Endodermal cell (in vitro differentiated cells): ENCODE measurements at places on chromosomes 1 and 21. TPM values are rescaled to one million over a fixed set of nuclear protein-coding genes. Genes with fewer than 3 reads are reported as not detected.

C1orf105 gene
- total RNA-seq: not detected in 2 replicates

- no peaks in the 10 kb centered on the region for H3K27me3 ChIP-seq
- DNase-seq: no peak
- H3K4me3 ChIP-seq: no peak overlapping the region
- H3K27ac ChIP-seq: no peak overlapping the region
- H3K36me3 ChIP-seq: peaks cover 4% of the 10 kb centered on the region
- no peaks in the 10 kb centered on the region for H3K4me1 ChIP-seq
These were observed 15.3 kb downstream of the BEND5 start for GRCh38 chr1:48761411-48761810.

GRCh38 chr1:196873385-196873784 is 14.5 kb upstream of the CFHR4 start:
- H3K27ac ChIP-seq: no peak overlapping the region
- DNase-seq: no peak

- no peaks in the 10 kb centered on the region for H3K36me3 ChIP-seq
- H3K4me1 ChIP-seq: no peaks in the 10 kb centered on the region
- no peak overlapping the region for H3K4me3 ChIP-seq
- H3K27ac ChIP-seq: no peak overlapping the region
- H3K27me3 ChIP-seq: no peaks in the 10 kb centered on the region
These were observed 604.7 kb downstream of the PTPRC start for GRCh38 chr1:199243423-199244061.

DNA sequence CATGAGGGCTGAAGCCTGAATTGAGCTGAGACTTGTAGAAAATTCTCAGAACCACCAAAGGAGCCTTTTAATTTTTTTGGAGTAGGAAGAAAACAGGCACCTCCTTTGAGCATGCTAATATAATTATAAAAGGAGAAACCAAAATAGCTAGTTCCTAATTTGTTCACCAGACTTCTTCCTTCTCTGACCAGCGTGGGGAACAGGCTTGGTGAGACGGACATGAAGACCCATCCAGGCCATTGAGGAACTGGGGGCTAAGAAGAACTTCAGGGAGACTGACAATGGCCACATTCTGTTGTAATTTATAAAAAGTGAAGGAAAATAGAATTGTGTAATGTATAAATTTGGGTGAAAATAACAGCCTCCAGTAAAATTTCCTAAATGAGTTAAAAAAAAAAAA is 62.6 kb downstream of the MAN1C1 start:
- DNase-seq: no peak
- no peaks in the 10 kb centered on the region for H3K4me1 ChIP-seq
- no peaks in the 10 kb centered on the region for H3K36me3 ChIP-seq
- no peaks in the 10 kb centered on the region for H3K27me3 ChIP-seq

DNA sequence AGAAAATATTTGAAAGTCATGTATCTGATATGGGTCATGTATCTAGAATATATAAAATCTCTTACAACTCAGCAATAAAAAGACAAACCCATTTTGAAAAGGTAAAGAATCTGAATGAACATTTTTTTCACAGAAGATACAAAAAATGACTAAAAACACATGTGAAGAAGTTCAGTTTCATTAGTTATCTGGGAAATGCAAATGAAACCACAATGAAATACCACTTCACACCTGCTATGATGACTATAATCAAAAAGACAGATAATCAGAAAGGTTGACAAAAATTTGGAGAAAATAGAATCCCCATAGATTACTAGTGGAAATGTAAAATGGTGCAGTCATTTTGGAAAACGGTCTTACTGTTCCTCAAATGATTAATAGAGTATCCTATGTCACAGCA is 631.0 kb downstream of the MRPL39 start:
- no peaks in the 10 kb centered on the region for H3K27me3 ChIP-seq
- no peak overlapping the region for H3K4me3 ChIP-seq

DNA sequence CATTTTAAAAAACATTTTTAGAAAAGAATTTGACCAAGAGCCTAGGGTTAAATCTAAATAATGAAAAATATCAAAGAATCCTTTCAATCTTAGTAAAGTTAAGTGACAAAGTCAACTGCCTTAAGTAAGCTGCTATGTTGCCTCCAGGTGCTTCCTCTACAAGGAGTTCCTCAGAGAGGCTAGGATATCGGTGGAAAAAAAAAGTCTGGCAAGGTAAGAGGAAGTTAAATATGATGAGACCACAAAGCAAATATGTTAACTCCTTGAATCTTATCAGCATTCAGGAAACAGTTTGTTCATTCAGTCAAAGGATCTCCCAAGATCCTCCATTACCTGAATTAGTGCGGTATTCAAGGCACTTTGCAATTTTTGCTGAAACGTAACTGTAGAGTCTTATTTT is 563.5 kb downstream of the PTPRC start:
- no peaks in the 10 kb centered on the region for H3K4me1 ChIP-seq
- no peaks in the 10 kb centered on the region for H3K27me3 ChIP-seq
- no peak overlapping the region for H3K4me3 ChIP-seq
- no peak for DNase-seq

- no peaks in the 10 kb centered on the region for H3K27me3 ChIP-seq
- H3K4me3 ChIP-seq: no peak overlapping the region
- peaks cover under 1% of the 10 kb centered on the region for H3K4me1 ChIP-seq
- no peak for DNase-seq
These were observed 46.6 kb downstream of the LYST start for GRCh38 chr1:235820061-235820460.

- H3K36me3 ChIP-seq: peaks cover 19% of the 10 kb centered on the region
- DNase-seq: peak; percentile 65
- H3K4me1 ChIP-seq: no peaks in the 10 kb centered on the region
- H3K4me3 ChIP-seq: no peak overlapping the region
- no peak overlapping the region for H3K27ac ChIP-seq
These were observed 7.6 kb upstream of the INPP5B start for GRCh38 chr1:37954316-37954971.

DNA sequence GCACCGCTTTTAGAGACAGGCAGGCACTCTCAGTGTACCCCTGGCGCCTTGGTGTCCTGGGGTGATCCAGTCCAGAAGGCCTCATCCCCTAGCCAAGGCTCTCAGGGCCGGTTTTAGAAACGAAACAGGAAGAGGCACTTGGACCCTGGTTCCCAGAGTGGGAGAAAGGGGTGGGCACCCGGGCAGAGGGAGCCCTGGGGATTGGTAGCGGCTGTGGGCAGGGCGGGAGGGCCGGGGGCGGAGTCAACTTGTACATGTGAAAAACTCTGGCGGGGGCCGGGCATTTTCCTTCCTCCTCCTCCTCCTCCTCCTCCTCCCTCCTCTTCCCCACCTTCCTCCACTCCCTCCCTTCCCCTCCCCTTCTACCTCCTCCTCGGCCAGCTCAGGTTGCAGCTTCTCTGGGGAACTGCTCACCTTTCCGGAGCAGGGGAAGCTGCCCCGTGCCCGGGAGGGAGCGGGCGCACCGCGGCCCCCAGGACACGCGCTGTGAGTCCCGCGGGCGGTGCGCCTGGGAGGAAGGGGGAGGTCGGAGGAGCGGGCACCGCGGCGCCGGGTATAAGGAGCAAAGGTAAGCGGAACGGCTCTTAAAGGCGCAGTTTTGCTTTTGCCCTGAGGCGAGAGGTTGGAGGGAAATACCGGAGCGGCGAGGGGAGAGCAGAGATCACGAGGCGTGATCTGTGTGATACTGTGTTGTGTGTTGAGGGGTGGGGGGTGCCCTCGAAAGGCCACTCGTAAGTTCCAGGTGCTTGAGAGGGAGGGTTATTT is at the start of gene CDK18:
Gene CDK18, plus strand, starts transcription at position 359 of the 765 bp plus-strand sequence. CDS start 18,499 bp downstream, outside the sequence.
- H3K27ac ChIP-seq: no peak within 1 kb of the TSS
- H3K27me3 ChIP-seq: no peaks in the 10 kb centered on the region
- H3K4me1 ChIP-seq: peaks cover 33% of the 10 kb centered on the region
- no peaks in the 10 kb centered on the region for H3K36me3 ChIP-seq
- H3K4me3 ChIP-seq: peak within 1 kb of the TSS; percentile 89
- peak; percentile 96 for DNase-seq

GRCh38 chr1:3683992-3684391 is 31.7 kb downstream of the TP73 start:
- H3K4me3 ChIP-seq: no peak overlapping the region
- H3K36me3 ChIP-seq: no peaks in the 10 kb centered on the region
- DNase-seq: peak; percentile 93
- H3K27ac ChIP-seq: no peak overlapping the region
- H3K4me1 ChIP-seq: no peaks in the 10 kb centered on the region
- peaks cover 22% of the 10 kb centered on the region for H3K27me3 ChIP-seq

DNA sequence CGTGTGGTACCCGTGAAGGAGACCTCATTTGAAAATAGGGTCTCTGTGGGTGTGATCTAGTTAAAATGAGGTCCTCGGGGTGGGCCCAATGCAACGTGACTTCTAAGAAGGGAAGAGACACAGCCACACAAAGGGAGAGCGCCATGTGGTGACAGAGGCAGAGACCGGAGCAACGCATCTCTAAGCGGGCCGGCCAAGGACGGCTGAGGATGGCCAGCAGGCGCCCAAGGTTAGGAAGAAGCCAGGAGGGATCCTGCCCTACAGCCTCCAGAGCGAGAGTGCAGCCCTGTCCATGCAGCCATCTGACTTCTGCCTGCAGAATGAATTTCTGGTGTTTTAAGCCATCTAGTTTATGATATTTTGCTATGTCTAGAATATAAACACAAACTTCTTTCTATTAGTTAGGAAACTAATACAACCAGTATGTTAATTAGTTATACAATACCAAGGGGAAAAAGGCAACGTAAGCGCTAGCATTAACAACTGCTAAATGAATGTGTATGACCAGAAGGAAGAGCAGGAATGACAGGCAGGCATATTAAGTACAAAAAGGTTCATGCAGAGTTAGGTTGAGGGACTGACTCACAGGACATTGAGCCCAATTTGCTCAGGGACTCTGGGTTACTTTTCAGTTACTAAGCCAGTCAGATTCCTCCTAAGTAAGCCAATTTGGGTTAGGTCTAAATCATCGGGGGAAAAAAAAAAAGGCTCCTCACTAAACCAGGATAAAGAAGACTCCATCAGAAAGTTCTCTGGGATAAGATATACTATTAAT is 4.1 kb downstream of the CEP104 start:
- H3K36me3 ChIP-seq: peaks cover 19% of the 10 kb centered on the region
- no peaks in the 10 kb centered on the region for H3K4me1 ChIP-seq
- DNase-seq: no peak
- H3K27ac ChIP-seq: no peak overlapping the region
- H3K27me3 ChIP-seq: no peaks in the 10 kb centered on the region
- no peak overlapping the region for H3K4me3 ChIP-seq

GRCh38 chr1:166189126-166189525 is 22.3 kb upstream of the FAM78B start:
- no peaks in the 10 kb centered on the region for H3K27me3 ChIP-seq
- H3K4me3 ChIP-seq: no peak overlapping the region
- H3K36me3 ChIP-seq: no peaks in the 10 kb centered on the region
- H3K27ac ChIP-seq: no peak overlapping the region

SPRR5 gene
- total RNA-seq: not detected in 3 replicates

GRCh38 chr21:42547001-42547905 is 33.6 kb downstream of the SLC37A1 start:
- peaks cover 9% of the 10 kb centered on the region for H3K36me3 ChIP-seq
- no peak overlapping the region for H3K27ac ChIP-seq
- H3K4me1 ChIP-seq: no peaks in the 10 kb centered on the region
- H3K4me3 ChIP-seq: no peak overlapping the region
- no peak for DNase-seq

DNA sequence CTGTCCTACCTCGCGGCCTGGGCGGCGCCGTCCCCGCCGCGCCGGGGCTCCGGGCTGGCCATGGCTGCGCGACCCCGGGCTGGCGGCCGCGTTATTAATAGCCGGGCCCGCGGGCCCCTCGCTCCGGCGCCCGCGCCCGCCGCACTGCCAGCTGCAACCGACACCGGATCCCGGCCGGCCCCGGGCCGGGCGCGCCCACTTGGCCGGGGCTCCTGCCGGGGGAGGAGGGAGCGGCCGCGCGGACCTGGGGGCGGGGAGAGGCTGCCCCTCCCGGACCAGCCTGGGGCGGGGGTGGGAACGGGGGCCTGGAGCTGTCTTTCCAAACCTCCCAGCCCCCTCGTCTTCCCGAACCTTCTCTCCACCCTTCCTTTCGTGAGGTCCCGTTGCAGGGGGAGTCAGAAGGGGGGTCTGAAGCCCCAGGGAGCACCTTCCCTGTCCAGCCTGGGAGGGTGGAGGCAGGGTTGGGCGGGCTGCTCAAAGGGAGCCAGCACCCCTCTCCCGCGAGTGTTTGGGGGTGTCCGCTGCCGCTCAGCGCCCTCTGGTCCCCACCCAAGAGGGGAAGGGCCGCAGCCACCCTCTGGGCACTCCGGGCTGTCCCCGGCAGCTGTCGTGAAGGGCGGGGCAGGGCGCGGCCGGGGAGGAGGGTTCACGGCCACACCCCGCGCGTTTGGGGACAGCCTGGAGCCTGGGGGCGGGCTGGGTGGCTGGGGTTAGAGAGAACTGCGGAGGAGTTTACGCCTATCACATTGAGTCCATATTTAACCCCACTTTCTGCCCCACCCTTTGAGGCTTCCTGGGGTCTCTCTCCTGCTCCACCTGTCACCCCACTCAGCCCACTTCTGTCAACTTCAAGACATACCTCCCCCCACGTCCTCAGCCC is at the start of gene SYNC:
Gene SYNC, minus strand, starts transcription at position 172 of the 880 bp plus-strand sequence. Its CDS starts 110 bp downstream, at position 62.
- peak within 1 kb of the TSS; percentile 74 for H3K4me3 ChIP-seq
- peak; percentile 67 for DNase-seq
- peaks cover 38% of the 10 kb centered on the region for H3K27me3 ChIP-seq
- H3K36me3 ChIP-seq: no peaks in the 10 kb centered on the region
- no peak within 1 kb of the TSS for H3K27ac ChIP-seq

GRCh38 chr1:236904892-236905741 is 99.1 kb downstream of the MT1HL1 start:
- H3K4me1 ChIP-seq: peaks cover 11% of the 10 kb centered on the region
- no peak for DNase-seq
- no peaks in the 10 kb centered on the region for H3K27me3 ChIP-seq
- no peak overlapping the region for H3K27ac ChIP-seq
- H3K36me3 ChIP-seq: no peaks in the 10 kb centered on the region

- no peak overlapping the region for H3K4me3 ChIP-seq
- H3K4me1 ChIP-seq: no peaks in the 10 kb centered on the region
- no peaks in the 10 kb centered on the region for H3K36me3 ChIP-seq
- no peak for DNase-seq
- H3K27me3 ChIP-seq: no peaks in the 10 kb centered on the region
These were observed 14.4 kb downstream of the PRR9 start for GRCh38 chr1:153231785-153232184.

GBP1 gene
- total RNA-seq: not detected in 3 replicates

DNA sequence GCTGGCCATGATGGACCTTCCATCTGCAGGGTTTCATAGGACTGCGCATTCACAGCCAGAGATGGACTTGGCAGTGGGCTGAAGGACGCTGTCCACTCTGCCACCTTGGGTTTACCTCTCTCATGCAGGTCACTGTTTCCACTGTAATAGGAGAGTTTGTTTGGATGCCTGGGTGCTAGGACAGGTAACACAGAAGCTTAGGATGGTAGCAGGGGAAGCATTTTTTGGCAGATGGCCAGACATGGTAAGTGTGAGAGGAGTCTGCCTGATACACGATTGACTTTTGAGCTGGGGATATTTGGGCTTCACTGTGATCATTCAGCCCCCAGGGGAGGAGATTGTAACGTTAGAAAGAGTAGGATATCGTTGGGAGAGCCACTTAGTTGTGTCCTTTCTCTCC is 11.8 kb downstream of the PSEN2 start:
- no peak for DNase-seq
- peaks cover 41% of the 10 kb centered on the region for H3K36me3 ChIP-seq
- no peaks in the 10 kb centered on the region for H3K27me3 ChIP-seq
- H3K4me3 ChIP-seq: no peak overlapping the region
- H3K27ac ChIP-seq: no peak overlapping the region

LCE1B gene
- total RNA-seq: not detected in 2 replicates
